ENCODE measurements at places on chromosomes 2 and 18.

DNA sequence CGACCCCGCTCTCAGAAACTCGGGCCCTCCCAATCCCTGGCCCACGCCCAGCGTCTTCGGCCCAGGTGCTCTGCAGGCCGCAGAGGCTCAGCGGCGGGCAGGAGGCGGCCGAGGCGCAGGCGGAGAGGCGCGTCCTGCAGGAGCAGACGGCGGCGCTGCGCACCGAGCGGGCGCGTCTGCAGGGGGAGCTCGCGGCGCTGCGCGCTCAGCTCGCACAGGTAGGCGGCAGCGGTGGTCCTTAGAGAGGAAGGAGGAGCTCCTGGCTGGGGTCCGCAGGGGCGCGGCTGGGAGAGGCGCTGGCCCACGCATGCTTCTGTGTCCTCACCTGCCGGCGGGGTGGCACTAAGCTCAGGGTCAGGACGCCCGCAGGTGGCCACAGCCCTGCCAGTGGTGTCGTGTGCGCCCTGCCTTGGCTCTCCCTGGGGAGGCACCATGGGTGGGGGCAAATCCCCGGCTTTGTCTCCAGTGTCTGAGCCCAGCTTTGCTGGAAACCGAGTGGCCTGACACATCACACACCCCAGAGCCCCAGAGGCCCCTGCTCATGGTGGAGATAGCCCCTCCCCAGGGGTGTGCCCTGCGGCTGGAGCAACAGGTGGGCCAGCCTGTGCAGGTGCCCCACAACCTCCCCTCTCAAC, 14.9 kb upstream of the SNED1 start:
- DNase-seq: peak; percentile 67

GRCh38 chr2:168912466-168912865, 11.4 kb downstream of the G6PC2 start:
- DNase-seq: no peak

- DNase-seq: no peak
These were observed 4.0 kb downstream of the SNED1 start for GRCh38 chr2:241002275-241003046.

DNA sequence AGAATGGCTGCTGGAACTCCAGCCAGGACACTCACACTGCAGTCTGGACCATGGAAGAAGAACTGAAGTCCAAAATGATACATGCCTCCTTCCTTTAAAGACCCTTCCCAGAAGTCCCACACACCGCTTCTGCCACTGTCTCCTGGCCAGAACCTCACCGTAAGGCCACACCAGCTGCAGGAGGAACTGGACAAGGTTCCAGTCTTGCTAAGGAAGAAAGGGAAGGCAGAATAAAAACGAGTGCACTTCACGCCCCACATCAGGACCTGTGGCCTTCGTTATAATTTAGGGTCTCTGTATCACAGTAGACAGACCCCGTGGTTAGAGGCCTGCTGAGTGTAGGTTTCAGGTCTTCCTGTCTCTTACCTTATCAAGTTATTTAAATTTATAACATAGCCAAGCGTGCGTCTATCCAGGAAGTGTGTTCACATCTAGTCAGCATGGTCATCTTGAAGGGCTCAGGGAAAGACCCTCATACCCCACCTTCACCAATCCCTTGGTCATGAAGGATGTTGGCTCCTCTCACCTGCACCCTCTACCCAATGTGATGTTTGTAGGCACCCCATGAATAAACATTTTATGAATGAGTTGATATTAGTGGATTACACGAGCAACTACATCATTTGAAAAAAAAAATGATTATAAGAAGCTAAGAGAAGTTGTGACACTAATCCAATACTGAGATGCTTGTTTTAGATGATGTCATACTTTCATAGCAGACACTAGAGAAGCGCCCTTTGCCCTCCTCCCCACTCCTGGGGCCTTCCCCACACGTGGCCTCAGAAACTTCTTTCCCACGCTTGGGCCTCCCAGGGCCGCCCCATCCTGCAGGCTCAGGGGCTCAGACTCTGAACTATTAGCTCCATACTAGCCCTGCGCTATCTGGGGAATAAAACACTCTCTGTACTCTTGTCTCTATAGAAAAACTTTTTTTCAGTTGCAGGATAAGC, 157.6 kb downstream of the FAM210A start:
- no peak for DNase-seq

DNA sequence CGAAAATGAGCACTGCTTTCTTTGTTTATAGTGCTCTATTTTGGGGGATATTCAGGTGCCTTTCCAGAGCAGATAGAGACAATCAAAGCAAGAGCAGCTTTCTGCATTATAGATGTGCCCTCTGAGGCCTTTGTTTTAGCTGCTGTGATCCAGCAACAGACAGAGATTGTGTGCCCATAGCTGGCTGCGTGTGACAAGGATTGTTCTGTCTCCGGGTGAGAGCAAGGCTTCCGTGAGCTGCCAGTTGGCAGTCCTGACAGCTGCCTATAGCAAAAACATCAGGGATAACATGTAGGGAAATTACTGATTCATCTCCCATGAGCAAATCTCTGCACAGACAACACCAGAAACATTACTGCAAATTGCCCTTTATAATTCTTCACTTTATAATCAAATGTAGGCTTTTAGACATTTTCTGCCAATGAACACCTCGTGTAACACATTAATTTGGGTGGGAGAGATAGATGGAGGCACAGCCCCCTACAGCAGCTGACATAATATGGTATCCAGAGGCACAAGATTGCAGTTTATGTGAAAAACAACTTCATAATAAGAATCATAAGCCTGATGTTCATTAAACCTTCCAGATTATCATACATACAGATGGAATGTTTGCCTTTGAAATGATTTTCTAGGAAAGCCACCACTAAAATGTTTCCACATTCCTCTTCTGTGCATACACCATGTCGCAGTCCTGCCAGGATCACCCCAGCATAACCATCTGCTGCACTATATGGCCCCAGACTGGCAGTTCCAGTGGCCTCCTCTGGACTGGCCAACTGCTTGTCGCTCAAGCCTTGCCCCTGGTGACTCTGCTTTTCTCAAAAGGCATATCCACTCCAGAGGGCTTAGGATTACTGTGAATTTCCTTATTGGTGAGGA, 131.2 kb downstream of the TRIB2 start:
- DNase-seq: no peak

- DNase-seq: no peak
These were observed 131.5 kb downstream of the TMEM17 start for GRCh38 chr2:62374301-62375112.

- no peak for DNase-seq
These were observed 439.8 kb upstream of the LYPD1 start for GRCh38 chr2:133109772-133110171.
